ENCODE measurements at places on chromosomes 5 and 9. TPM values are rescaled to one million over a fixed set of nuclear protein-coding genes. Genes with fewer than 3 reads are reported as not detected.

RXRA gene
- total RNA-seq, result 9.9 TPM

ISOC1 gene
- 22.7 TPM for total RNA-seq

SLC34A3 gene
- total RNA-seq, result not detected

RABGAP1 gene
- 20.7 TPM for total RNA-seq

SHOC1 gene
- not detected for total RNA-seq

RANBP3L gene
- total RNA-seq, result not detected

TICAM2 gene
- total RNA-seq, result 0.72 TPM

ANKRD18B gene
- total RNA-seq, result not detected

PCDHGA3 gene
- total RNA-seq, result not detected

CERCAM gene
- 2.6 TPM for total RNA-seq

SH2D3C gene
- 14.1 TPM for total RNA-seq

FAM114A2 gene
- 23.4 TPM for total RNA-seq

GMCL2 gene
- not detected for total RNA-seq

SLC34A1 gene
- not detected for total RNA-seq

NRARP gene
- 1.9 TPM for total RNA-seq

DNAH5 gene
- not detected for total RNA-seq

CMBL gene
- total RNA-seq, result 3.8 TPM

KIF4B gene
- not detected for total RNA-seq

HEMGN gene
- 0.31 TPM for total RNA-seq

TYRP1 gene
- total RNA-seq, result not detected

EMB gene
- total RNA-seq, result 140 TPM

RASGRF2 gene
- total RNA-seq, result 13.5 TPM

BTNL8 gene
- total RNA-seq, result not detected

SLC6A3 gene
- total RNA-seq, result not detected

Measured in CD8-positive, alpha-beta memory T cell (primary cell).